ENCODE measurements at places on chromosomes 16 and 17.

DNA sequence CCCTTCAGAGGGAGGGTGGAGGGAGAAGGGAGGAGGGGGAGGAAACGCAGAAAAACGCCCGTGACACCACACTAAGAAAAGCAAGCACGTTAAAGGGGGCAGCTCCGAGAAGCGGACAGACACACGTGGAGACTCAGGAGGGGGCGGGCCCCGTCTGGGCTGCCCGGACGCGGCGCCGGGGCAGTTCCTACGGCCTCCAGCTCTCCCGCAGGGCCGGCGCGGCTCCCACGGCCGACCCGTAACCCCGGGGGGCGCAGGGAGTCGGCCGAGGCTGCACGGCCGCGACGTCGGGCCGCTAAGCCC lies 362 bp downstream of the KLHDC4 start:
- DNase-seq = no peak

GRCh38 chr16:86956437-86956836 lies 360.8 kb downstream of the C16orf95 start:
- no peak for DNase-seq

DNA sequence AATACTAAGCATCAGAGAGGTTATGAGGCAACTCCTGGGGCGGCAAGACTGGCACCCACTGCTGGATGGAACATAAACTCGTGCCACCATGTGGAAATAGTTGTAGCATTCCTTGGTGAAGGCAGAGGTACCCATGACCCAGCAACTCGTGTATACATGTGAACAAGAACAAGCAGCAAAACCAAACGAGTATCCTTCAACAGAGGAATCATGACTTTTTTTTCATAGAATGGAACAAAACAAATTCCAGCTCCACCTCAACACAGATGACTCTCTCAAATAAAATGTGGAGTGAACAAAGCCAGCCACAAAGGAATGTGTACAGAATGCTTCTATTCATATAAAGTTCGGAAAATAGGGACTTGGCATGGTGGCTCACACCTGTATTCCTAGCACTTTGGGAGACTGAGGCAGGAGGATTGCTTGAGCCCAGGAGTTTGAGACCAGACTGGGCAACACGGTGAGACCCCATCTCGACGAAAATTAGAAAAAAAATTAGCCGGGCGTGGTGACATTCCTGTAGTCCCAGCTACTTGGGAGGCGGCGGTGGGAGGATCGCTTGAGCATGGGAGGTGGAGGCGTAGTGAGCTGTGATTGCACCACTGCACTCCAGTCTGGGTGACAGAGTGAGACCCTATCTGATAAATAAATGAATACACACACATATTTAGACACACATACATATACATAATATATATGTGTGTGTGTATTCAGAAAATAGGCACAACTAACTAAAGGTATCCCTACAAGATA lies 35.3 kb downstream of the B9D1 start:
- no peak for DNase-seq

DNA sequence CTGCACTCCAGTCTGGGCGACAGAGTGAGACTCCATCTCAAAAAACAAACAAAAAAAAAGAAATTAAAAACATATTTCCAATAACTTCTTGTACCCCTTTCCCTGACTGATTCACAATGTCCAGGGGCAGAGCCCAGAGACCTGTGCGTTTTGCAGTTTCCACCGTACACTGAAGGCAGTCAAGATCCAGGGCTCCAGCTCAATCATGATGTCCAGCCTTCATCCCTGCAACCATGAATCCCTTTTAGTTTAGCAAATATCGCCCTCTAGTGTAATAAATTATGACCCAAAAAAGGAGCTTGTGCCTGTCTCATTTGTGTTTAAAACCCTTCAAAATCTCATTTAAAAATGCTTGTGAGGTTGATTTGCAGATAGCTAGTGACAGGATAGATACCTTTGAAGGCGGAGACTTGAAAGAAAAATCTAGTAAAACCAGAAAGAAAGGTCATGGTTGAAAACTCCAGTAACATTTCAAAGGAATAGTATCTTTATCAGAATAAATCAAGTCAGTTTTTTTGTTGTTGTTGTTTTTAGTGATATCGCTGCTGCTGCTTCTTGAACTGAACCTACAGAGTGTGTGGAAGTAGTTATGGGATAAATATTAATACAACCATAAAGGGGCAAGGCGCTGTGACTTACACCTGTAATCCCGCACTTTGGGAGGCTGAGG lies 3.7 kb upstream of the ERN1 start:
- no peak for DNase-seq

- DNase-seq = no peak
Observed at GRCh38 chr17:21127509-21128077, 829 bp downstream of the DHRS7B start.

GRCh38 chr17:55757659-55758058 lies 6.8 kb downstream of the PCTP start:
- DNase-seq = no peak

GRCh38 chr16:89052191-89052889 lies 41.3 kb upstream of the ACSF3 start:
- no peak for DNase-seq

DNA sequence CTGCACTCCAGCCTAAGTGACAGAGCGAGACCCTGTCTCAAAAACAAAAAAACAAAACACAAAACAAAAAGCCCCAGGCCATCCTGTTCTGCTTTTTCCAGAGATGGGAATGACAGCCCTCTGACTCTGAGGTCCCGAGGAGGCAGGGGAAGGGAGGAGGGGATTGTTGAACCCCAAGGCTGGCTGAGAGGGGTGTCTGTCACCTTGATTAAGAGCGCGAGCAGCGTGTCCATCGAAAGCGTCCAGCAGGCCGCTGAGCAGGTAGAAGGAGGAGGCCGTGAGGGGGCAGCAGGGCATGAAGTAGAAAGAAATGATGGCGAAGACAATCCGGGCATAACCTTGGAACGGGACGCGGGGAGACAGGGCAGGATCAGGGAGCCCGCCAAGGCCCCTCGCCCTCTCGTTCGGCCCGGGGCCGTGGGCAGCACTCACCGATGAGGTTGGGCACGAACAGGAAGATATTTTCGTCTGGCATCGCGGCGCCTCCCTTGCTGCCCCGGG lies 593 bp downstream of the CDIPT start:
- DNase-seq = no peak

DNA sequence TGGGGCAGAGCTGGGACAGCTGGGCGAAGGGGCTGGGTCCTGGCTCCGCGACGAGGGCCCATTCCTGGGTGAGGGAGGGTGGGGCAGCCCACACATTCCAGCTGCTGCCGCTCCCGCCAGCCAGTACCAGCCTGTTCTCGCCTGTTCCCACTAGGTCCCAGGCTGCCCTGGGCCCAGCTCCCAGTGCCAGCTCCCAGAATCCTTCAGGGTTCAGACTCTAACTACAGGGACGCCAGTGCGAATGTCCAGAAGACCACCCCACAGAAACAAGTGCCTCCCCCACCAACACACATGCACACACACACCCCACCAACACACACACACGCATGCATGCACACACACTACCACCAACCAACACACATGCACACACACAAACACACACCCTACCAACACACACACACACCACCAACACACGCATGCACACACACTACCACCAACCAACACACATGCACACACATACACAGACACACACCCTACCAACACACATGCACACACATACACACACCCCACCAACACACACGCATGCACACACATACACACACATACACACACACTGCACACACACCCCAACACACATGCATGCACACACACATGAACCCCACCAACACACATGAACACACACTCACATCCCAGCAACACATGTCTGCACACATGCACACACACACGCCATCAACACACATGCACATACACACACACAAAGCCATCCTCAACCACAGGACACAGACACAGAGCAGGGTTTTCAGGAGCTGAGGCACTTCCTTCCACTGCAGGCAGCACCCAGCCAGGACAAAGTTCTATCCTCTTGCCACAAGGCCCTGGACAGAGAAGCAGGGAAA lies 27.5 kb upstream of the KRT17 start:
- DNase-seq = no peak

DNA sequence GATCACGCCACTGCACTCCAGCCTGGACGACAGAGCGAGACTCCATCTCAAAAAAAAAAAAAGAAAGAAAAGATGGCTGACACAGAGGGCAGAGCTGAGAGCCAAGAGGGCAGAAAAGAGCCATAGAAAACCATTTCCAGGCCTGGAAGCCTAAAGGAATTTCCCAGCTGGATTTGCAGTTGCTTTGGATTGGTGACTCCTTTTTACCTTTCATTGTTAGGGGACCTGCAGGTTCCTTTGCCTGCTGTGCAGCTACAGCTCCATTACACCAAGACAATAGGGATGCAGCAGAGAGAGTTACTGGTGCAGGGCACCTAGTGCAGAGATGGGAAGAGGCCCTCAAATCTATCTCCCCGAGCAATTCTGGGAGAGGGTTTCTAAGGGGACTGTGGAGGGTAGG lies 18.4 kb downstream of the ZNF668 start:
- DNase-seq = no peak

- no peak for DNase-seq
Observed at GRCh38 chr17:38617074-38617860, 11.5 kb upstream of the SRCIN1 start.

GRCh38 chr16:77682586-77682985 lies 39.7 kb upstream of the NUDT7 start:
- no peak for DNase-seq

- DNase-seq = no peak
Observed at GRCh38 chr16:990516-991291, 9.1 kb downstream of the SOX8 start.

- DNase-seq = no peak
Observed at GRCh38 chr17:73943416-73944110, 259.9 kb upstream of the RPL38 start.

DNA sequence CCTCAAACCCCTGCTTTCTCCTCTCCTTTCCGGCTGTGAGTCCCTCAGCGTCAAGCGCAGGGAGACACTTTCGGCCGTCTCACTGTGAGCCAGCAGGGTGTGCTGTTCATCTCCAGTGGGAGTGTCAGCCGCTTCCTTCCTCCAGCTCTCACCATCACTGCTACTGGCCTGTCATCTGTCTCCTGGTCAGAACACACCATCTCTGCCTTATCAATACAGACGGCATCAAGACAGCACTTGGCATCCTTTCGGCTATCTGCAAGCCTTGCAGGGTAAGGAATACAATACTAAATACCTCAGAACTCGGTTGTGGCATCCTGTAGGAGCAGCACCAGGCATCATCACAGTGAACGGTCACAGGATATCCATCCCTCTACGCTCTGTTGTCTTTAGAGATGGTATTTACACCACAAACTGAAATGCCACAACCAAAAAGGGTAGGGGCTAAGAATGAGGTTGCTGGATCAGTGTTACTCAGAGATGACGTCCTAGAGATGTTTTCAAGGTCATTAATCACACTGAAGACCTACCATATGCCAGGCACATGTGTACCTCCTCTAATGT lies 20.7 kb upstream of the CMTM4 start:
- no peak for DNase-seq

DNA sequence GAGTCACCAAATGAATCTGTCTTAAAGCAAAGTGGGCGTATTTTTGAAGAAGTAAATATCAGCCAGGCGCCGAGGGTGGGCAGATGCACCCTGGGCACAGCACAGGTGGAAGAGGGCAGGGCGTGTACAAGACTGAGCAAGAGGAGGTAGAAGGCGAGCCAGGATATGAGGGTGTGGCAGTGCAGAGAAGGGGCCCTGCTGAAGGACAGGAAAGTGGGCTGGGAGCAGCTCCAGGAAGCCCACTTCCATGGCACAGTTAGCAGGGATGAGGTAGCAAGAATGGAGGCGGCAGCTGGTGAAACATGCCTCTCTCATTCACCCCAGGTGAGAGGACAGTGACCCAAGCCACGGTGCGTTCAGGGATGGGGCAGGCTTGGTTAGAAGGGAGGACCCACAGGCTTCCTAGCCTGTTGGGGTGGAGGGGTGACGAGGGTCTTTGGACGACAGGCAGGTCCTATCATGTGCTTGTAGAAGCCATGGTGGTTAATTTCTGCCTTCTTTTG lies 149.3 kb downstream of the CLEC16A start:
- DNase-seq = no peak

DNA sequence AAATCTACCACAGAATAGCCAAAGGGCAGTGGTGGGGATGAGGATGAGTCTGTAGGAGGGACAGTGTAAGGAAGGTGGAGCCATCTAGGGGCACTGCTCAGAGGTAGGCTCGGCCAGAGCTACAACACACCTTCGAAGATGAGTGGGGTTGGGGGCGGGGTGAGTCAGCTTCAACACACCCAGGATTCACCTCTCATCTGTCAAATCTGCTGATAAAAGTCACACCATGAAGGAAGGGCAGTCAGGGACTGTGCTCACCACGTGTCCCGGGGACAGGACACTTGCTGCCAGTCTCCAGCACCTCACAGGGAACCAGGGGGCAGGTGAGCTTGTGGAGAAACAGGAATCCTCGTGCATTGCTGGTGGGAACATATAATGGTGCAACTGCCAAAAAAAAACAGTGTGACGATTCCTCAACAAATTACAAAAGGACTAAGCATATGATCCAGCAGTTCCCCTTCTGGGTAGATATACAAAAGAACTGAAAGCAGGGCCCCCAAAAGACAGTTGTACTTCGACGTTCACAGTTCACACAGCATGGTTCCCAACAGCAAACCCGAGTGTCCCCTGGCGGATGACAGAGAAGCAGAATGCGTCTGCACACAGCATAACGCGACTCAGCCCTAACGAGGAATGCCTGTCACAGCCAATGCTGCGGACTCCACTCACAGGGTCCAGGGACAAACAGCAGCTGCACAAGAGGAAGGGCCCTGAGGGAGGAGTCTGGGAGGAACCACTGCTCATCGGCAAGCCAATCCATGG lies 133.1 kb downstream of the ANKRD11 start:
- no peak for DNase-seq

GRCh38 chr17:52923658-52924057 lies 765.1 kb upstream of the CA10 start:
- no peak for DNase-seq

DNA sequence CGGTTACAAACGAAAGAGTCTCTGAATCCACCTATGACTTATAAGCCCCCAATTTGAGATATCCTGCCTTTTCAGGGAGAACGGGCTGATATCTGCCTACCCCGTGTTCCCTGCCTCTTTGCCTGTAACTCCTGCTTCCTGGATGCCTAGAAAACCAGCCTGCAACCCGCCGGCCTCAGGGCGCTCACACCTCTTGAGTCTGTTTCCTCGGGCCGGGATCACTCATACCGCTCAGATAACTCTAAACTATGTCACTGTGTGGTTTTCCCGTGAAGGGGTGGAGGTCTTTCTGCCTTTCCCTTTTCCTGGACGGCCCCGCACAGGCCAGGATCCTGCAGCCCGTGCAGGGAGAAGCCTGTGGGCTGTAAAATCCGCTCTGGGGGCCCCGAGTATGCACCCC lies 10.4 kb downstream of the RPUSD1 start:
- DNase-seq = no peak

- peak; percentile 85 for DNase-seq
Observed at GRCh38 chr17:49676276-49676868, 1.5 kb downstream of the SPOP start.

GRCh38 chr16:27925612-27926011 lies 137.9 kb downstream of the GSG1L start:
- DNase-seq = no peak

DNA sequence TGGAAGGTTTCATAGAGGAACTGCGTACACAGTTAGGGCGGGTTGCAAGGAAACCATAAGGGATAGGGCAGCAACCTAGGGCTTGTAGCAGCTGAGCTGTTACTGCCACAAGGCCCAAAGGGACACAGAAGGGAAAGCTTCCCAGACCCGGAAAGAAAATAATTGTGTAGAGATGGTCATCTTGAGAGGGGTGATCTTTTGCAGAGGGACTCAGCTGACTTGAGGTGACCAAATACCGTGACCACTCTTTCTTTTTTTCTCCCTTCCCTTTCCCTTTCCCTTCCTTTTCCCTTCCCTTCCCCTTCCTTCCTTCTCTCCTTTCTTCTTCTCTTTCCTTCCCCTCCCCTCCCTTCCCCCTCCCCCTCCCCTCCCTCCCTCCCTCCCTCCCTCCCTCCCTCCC lies 8.5 kb upstream of the CREBBP start:
- no peak for DNase-seq
